ENCODE measurements at places on chromosomes 11 and 22.

DNA sequence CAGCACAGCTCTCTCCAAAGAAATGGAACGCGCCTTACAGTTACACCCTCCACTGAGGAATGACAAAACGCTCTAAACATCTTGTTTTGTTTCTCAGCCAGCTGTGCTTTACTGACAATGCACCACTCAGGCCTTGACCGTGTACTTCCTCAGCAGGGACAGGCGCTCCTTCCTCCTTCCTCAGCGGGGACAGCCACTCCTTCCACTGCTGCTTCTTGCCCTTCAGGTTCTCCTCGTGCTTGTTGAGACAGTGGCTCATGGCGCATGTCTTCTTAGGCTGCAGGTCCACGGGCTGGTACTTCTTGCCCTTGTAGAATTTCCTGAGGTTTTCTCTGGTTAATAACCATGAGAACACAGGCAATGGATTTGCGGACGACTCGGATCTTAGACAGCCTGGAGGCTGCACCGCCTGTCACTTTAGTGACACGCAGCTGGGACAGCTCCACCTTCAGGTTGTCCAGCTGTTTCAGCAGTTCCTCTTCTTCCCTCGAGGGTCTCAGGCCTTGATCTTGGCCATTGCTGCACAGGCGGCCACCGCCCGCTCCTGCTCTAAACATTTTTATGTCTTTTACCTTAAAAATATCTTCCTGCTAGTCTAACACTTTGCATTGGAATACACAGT, 613.8 kb downstream of the BRD1 start:
- no peak for DNase-seq

GRCh38 chr11:34298871-34299270, 58.9 kb downstream of the ABTB2 start:
- no peak for DNase-seq

GRCh38 chr11:44702889-44703288, 23.9 kb upstream of the TSPAN18 start:
- no peak for DNase-seq

GRCh38 chr11:102669664-102670063, 35.9 kb downstream of the MMP27 start:
- no peak for DNase-seq

- DNase-seq, result no peak
Measured at GRCh38 chr11:62804310-62805075, 747 bp downstream of the NXF1 start.

GRCh38 chr11:31825838-31826484, 14.8 kb upstream of the PAX6 start:
- DNase-seq, result no peak

DNA sequence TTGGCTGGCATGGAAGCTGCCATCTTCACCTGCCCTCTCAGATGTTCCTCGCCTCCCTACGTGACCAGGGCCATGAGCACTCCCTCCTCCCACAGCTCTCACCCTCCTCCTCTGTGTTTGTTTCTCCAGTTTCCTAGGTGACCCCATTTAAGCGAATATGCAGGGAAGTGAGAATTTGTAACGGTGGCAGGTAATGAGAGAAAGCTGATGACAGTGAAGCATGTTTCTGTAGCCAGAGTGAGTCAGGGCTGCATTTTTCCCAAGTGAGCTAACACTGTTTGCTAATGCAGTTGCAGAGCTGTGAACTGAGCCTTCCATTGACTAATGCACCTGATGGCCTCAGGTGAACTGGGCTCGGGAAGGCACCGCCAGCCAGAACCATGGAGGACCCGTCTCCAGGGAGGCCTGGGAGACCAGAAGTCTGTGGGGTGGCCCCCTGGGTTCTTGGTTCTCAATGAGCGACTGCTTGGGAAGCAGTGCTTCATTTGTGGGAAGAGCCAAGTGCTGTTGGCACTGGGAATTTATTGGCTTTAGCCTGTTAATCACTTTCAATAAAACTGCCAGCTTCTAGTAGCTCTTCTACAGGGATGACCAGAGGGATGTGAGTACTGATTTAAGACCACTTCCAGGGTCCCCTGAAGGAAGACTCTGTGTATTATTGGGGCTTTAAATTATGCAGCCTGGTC, 64.5 kb downstream of the BARX2 start:
- DNase-seq, result no peak

- DNase-seq, result no peak
Measured at GRCh38 chr11:16778876-16779275, 40.4 kb downstream of the C11orf58 start.

GRCh38 chr22:22045571-22046335, 63.2 kb upstream of the TOP3B start:
- DNase-seq, result no peak

- no peak for DNase-seq
Measured at GRCh38 chr11:3775736-3776406, 21.5 kb downstream of the NUP98 start.

- DNase-seq, result no peak
Measured at GRCh38 chr11:20367313-20367948, 3.9 kb downstream of the HTATIP2 start.

DNA sequence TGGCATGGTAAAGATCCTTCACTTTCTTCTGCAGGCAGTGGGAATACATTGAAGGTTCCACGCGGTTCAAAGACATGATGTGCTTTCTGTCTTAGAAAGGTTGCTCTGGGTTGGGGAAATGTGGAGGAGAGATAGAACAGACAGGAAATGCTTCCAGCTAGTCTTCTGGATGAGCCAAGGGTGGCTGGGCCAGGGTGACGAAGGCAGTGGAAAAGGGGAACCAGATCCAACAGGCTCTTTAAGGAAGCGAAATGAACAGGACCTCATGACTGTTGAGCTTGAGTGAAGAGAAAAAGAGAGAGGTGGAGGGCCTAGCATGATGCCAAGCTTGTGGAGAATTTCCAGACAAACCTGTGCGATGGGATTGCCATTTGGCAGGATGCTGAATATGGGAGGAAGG, 56.4 kb upstream of the LMO1 start:
- DNase-seq, result no peak

DNA sequence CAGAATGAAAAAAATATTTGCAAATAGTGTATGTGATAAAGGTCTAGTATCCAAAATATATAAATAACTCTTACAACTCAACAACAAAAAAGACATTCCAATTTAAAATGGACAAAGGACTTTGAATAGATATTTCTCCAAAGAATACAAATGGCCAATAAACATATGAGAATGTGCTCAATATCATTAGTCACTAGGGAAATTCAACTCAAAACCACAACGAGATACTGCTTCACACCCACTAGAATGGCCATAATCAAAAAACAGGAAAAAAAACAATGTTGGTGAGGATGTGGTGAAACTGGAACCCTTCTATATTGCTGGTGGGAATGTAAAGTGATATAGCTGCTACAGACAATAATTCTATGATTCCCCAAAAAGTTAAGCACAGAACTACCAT, 38.6 kb upstream of the RPS13 start:
- DNase-seq, result no peak

DNA sequence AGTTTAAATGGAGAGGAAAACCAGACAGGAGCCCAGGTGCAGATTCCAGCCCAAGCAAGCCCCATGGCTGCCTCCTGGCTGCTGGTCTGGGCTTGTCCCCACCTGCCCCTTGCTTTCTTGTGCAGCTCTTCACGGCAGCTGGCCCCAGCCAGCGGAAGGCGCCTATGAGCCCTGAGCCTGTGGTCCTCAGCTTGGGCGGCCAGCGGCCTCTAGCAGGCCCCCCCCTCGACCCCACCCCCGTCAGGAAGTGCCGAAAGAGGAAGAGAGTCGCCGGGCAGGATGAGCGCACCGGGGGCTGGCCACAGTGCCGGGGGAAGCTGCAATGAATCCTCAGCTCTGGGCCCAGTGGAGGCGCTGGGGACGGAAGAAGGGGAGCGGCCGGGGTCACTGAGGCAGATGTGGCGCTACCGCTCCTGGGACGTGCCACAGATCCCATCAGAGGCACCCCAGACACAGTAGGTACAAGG, 2.1 kb upstream of the DGKZ start:
- peak; percentile 57 for DNase-seq

- DNase-seq, result no peak
Measured at GRCh38 chr11:68757711-68758110, 6.4 kb upstream of the TESMIN start.

DNA sequence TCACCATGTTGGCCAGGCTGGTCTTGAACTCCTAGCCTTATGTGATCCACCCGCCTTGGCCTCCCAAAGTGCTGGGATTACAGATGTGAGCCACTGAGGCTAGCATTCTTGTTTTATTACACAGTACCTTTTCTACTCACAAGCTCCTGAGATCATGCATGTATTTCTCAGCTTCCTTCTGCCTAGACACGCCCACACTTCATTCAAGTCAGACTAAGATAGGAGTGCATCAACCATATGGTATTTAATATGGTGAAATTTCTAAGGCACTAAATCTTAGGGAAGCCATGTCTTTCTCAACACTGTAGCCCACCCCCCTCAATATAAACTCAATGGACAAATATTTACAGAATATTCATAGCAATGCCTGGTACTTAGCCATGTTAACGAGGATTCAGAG, 62.1 kb downstream of the SLC25A17 start:
- DNase-seq, result no peak

DNA sequence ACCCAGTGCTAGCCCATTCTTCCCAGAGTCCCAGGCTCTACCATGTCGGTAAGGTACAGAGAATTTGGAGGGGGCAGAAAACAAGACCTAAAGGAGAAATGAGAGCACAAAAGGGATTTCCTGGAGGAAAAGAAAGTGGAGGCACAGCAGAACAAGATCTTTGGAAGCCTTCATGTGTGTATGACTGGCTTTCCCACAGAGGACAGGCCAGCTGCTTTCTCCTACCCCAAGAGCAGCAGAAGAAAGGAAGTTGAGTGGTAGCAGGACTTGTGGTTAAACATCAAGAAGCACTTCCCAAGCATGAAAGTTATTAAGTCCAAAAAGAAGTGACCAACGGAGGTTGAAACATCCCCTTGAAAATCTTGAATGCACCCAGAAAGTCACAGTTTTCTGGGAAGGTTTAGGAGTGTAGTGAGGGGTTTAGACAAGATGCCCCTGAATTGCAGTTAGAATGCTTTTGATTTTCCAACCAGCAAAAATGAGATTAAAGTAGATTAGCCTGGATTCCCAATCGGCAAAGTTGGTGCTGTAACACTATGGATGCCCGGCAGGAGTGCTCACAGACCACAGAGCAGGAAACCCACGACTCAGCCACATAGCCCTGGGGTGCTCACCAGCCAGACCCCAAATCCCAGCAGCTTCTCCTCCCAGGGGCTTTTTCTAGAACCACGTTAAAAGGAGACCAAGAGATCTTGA, 608 bp downstream of the TMPRSS13 start:
- no peak for DNase-seq

- no peak for DNase-seq
Measured at GRCh38 chr22:49259839-49260615, 567.6 kb downstream of the BRD1 start.

DNA sequence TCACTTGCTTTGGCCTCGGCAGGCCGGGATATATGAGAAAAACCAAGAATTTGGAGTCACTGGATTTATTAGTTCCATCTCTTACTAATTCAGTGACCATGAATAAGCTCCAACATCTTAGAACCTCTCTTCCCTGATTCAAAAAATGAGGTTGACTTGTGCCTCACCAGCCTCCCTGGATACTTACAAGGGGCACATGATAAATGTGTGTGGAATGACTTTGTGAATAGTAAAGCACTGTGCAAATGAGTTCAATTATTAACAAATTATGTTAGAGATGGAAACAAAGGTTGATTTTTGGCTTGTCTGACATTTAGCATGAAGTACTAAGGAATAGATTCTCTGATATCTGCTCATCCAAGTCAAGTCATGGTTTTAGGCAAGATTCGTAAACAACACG, 104.1 kb downstream of the TRIM44 start:
- DNase-seq, result no peak

DNA sequence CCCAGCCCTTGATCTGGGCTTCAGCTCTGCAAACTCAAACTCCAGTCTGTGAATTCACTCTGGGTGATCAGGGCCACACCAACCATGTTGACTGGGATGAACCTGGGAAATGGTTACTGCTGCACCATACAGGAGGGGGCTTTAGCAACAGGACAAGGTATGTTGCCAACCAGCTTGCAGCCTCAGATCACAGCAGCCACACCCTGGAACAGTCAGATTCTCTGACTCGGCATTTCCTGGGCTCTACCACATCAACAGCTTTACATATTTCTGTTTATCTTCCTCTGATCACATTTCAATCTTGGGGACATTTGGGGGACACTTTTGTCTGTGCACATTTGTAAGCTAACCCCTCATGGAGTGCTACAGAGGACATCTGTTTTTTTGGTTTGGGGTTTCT, 267.0 kb upstream of the NCAM1 start:
- no peak for DNase-seq

GRCh38 chr11:104846216-104846615, 52.0 kb downstream of the CASP12 start:
- DNase-seq, result no peak

GRCh38 chr22:36405671-36406538, 18.1 kb upstream of the MYH9 start:
- peak; percentile 99 for DNase-seq

- DNase-seq, result no peak
Measured at GRCh38 chr11:119223856-119224255, 17.7 kb downstream of the CBL start.

- DNase-seq, result peak; percentile 89
Measured at GRCh38 chr11:32420937-32421901, 14.1 kb downstream of the WT1 start.

- no peak for DNase-seq
Measured at GRCh38 chr11:69245041-69245440, 48.9 kb upstream of the MYEOV start.

DNA sequence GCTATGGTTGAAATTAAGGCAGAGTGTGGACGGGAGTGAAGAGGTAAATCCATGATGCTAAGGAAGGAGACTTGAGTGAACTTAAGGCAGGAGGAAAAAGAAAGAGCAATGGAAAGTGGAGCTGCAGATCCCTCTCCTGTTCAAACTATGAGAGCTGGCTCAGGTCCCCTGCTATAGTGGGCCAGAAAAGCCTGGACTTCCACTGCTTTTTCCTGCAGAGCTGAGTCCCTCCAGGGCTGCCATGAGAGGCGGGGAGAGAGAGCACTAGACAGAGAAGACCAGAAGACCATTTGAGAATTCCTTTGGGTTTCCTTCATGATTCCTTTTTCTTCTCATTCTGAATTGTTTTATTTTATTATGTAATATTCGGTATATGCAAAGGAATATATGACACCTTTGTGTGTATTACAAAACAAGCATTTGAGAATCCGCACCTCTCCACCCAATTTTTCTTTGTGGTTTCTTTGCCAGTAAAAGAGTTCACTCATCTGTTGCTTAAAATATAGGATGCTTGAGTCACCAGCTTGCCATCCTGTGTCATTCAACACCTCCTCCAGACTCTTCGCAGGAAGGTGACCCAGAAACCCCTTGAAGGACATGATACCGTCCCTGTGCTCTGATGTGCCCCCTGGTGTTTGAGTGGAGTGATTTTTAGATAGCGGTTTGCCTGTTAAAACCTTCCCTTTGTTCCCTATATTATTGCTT, 24.4 kb downstream of the SREBF2 start:
- DNase-seq, result peak; percentile 61

GRCh38 chr11:13318498-13319295, 41.1 kb downstream of the BMAL1 start:
- no peak for DNase-seq

GRCh38 chr11:8997451-8997850, 6.3 kb downstream of the NRIP3 start:
- no peak for DNase-seq

Data from GF-D8 (cell line).